ENCODE measurements at places on chromosomes 2 and 18.

GRCh38 chr2:233021771-233022170, 8.7 kb upstream of the NGEF start:
- no peak for DNase-seq

GRCh38 chr2:104977958-104978357, 59.9 kb upstream of the MRPS9 start:
- no peak for DNase-seq

DNA sequence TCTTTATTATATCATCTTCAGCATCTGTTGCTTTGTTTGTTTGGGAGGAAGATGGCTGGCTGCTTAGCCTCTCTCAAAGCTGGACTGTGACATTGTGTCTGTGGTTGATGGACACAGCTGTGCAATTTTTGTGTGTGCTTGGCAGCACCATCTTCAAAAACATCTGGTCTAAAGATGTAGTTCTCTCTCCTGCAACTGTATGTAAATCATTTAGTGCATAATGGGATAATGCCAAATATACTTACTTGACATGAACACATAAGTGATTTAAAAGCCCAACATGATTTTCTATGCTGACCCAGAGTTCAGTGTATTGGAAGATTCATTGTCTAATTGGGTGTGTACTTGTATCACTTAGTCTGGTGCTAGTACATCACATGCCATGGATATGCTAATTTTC, 112.2 kb downstream of the MAP4K4 start:
- DNase-seq: no peak

DNA sequence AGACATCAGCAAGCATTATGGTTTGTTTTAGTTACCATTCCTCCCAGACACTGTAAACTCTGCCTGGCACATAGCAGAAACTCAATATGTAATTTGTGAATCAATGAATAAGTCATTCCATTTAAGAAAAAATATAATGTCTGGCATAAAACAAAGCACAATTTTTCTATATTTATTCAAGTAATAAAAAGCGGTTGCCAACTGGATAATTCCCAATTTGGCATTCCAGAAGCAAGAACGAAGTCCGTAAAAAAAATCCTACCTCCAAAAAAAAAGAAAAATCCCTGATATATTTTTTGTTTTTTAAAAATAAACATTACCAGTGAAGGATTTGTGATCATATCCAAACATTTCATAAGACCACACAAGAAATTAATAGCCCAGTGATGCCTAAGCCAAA, 351.3 kb upstream of the LRRTM4 start:
- DNase-seq: no peak

DNA sequence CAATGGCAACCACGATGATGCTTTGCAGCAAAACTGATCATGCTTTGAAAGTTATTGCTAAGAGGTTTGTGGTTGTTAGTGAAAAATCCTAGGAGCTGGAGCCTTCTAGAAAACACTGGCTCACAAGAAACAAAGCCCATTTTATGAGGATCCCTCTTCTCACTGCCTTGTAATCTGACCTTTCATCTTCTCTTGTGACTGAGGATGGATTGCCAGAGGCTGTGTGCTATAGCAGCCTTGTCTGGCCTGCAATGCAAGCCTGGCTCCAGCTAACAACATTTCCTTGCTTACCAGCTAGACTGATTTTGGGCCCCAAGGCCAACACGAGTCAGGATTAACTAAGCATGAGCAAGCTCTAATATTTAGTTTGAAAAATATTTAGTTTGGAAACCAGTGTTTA, 13.1 kb downstream of the PIEZO2 start:
- DNase-seq: no peak

GRCh38 chr2:170465241-170465640, 249.9 kb upstream of the SP5 start:
- DNase-seq: no peak

DNA sequence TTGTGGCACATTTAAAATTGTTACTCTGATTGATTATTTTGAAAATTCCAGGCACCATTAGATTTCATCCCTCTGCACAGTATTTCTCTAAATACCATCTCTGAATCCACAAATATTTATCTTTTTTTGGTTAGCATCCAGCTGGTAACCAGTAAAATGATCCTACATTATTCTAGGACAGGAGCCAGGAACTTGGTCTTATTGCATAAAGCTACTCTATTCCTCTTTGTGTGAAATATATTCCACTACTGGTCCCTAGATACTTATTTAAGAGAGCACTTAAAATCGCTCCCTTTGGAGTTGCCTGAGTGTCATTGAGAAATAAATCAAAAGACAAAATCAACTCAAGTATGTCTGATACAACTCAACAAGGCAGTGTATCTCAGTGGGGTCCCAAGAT, 7.4 kb upstream of the MBOAT2 start:
- DNase-seq: no peak

GRCh38 chr2:28377984-28378678, 14.5 kb upstream of the FOSL2 start:
- no peak for DNase-seq

DNA sequence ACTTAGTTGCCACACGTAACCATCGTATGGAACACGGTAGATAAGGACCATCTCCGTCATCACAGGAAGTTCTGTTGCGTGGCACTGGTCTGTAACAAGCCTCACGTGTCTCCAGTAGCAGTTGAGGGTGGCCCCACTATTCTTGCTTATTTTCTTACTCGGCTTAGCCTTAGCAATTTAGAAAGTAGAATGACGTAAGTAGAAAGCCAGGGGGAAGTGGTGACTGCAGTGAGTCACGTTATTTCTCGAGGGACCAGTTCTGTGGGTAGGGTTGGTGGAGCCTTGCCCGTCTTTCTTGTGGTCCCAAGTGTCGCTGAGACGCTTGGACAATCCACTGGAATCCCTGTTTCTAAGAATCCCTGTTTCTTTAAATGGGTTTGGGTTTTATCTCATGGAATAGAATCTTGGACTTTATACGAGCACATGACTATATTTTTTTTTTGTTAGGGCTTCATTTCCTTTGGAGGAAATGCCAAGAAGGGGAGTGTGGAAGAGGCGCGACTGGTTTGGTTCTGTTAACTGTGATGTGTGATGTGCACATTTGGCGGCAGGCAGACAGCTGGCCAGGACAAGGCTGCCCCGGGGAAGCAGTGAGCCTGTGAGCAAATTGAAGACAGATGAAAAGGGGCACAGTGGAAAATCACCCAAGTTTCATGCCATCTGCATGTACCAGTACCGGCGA, 96.2 kb downstream of the CABLES1 start:
- DNase-seq: no peak

DNA sequence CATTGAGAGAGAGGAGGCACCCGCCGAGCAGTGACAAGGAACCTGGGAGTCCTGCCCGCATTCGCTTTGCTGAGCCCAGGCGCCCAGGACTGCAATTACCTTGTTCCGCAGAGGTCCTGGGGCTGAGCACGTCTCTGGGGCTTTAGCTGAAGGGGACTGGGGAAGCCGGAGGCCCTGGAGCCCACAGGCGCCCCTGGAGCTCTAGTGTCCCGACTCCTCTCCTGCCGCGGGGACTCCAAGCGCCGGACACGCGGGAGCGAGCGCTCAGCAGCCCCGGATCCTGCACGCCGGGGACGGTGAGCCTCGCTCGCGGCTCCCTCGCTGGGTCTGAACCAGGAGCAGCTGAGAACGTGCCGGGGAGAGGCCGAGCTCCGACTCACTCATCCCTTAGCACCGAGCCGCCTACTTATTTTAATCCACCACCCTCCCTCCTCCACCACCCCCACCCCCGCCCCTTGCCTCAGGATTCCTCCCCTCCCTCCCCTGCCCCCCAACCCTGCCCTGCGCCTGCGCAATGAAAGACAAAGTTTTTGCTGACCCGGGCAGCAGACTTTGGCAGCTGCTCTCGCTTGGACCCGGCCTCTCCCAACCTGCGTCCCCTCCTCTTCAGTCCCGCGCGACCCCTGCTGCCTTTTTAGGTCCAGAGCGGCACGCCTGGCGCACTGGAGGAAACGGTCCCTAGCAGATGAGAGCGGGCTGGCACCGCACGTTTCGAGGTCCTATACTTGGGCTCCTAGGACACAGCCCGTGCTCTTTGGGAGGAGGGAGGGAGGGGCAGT, at the start of gene OSR1:
OSR1 (minus strand) TSS at position 382 of the 779 bp plus-strand sequence. CDS start 4,818 bp downstream, outside the sequence.
- DNase-seq: peak; percentile 24

Measured in MM.1S (cell line).